Pancreas (tissue), 10 donors: ENCODE measurements at places on chromosomes 2 and 18. TPM values are rescaled to one million over a fixed set of nuclear protein-coding genes. Genes with fewer than 3 reads are reported as not detected.

The STAT4 gene
- 2.4 TPM for total RNA-seq

The AUP1 gene
- total RNA-seq = 65.6 TPM

The CROCC2 gene
- not detected for total RNA-seq

The CCDC74A gene
- total RNA-seq = 0.35 TPM

The C1QL2 gene
- not detected for total RNA-seq

The RETREG2 gene
- total RNA-seq = 59.4 TPM

The LOXL3 gene
- total RNA-seq = 1.2 TPM

The CCDC85A gene
- total RNA-seq = 0.20 TPM

The SERPINB10 gene
- not detected for total RNA-seq

The COLEC12 gene
- 3.9 TPM for total RNA-seq

The HTR2B gene
- total RNA-seq = 0.34 TPM

The DCDC2C gene
- total RNA-seq = not detected

The CD207 gene
- total RNA-seq = not detected

The DYSF gene
- total RNA-seq = 1.9 TPM

The FABP1 gene
- not detected for total RNA-seq

The RTP5 gene
- total RNA-seq = not detected

The NIF3L1 gene
- total RNA-seq = 10.2 TPM

The CCBE1 gene
- total RNA-seq = 1.5 TPM

The SCYGR4 gene
- total RNA-seq = not detected
